ENCODE measurements at places on chromosomes 3 and 15. TPM values are rescaled to one million over a fixed set of nuclear protein-coding genes. Genes with fewer than 3 reads are reported as not detected.
A peak's percentile ranks its signal among the peaks of the same experiment; 100 is the strongest.

DNA sequence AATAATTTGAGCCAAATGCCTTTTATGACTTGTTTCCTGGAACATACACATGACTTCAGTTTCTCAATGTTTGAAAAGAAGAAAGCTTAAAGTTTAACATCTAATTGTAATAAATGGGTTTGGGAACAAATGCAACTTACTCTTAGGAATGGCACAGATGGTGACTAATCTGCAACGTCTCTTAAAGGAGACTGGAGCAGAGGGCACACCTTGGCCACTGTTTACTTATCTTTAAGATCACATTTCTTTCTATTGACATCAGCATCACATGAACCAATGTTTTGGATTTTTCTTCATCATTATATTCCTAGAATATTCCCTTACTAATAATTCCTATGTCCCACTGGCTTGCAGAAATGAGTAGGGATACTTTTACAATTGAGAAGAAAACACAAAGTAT, 229.5 kb downstream of the CHL1 start:
- no peak for DNase-seq

DNA sequence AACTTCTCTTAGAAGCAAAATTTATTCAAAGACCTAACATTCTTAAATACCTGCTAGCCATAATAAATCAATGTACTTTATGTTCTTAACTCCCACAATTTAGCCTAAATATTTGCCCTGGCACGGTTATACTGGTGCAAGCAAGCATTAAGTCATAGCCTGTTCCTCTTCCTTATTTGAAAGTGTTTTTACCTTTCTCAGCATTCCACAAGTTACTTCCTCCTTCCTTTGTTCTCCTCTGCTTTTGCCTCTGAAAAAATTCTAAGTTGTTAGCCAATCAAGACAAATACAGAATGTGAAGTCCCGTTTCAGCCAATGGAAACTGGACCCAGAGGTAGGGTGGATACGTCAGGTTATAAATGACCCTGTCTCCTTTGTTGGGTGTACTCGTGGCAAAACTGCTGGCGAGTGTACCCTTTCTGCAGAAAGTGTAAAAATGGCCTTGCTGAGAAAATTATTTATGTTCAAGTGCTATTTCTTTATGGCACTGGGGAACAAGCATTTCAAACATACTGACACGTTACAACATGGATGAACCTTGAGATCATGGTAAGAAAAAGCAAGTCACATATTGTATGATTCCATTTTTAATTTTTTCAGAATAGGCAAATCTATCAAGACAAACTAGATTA, 3.1 kb upstream of the TATDN2 start:
- no peak for DNase-seq

DNA sequence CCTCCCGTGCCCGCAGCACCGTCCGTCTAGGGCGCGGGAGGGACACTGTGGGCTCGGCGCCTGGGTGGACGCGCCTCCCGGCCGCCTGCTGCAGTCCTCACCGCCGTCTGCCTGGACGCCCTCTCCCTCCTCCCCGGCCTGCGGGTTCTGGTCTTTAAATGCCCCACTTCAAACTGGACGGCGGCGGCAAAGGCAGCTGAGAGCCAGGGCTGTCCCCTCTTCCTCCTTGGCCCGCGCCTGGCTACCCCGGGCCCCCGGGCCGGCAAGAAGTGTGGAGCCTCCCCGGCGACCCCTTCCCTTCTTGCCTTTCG, 426 bp downstream of the CBLB start:
- DNase-seq: peak; percentile 75

DNA sequence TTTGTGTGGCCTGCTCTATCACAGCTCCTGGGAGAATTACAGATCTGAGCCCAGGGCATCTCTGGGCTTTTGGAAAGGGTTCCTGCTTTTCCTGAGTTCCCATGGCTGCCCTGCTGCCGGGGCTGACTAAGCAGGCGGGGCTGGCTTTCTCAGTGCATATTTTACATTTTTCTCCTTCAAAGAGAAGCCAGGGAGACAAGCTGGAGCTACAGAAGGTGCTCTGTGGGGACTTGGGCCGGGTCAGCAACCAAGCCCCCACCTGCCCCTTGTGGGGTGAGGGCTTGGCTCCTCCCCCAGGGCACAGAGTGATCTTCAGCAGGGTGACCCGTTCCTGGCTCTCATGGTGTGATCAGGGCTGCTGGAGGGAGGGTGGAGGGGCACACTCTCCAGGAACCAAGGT, 17.4 kb downstream of the ABTB1 start:
- peak; percentile 87 for DNase-seq

DNA sequence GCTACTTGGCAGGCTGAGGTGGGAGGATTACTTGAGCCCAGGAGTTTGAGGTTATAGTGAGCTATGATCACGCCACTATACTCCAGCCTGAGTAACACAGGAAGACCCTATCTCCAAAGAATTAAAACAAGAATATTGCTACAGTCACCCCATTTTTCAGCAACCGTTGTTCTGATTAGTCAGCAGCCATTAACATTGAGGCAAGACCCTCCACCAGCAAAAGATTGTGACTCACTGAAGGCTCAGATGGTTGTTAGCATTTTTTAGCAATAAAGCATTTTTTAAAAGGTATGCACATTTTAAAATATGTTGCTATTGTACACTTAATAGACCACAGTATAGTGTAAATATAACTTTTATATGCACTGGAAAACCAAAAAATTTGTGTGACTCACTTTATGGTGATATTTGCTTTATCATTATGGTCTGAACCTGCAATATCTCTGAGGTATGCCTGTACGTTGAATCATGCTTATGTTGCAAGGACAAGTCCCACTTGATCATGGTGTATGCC, 492.6 kb downstream of the SQOR start:
- DNase-seq: peak; percentile 55

DNA sequence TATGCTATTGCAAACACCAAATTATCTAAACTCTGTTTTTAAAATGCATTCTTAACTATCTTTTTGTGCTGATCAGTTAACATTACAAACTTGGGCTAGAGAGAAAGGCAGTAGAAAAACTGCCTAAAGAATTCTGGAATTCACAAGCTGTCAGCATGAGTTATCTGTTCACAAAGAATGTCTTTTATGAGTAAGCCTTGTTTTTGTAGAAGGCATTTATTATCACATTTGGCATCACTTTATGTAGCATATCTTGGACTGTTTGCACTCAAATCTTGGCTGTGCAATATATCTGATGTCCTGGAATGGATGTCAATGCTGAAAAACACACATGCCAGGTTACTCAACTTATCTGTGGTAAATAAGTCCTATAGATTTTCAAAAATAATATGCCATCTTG, 15.5 kb upstream of the BCHE start:
- DNase-seq: no peak

DNA sequence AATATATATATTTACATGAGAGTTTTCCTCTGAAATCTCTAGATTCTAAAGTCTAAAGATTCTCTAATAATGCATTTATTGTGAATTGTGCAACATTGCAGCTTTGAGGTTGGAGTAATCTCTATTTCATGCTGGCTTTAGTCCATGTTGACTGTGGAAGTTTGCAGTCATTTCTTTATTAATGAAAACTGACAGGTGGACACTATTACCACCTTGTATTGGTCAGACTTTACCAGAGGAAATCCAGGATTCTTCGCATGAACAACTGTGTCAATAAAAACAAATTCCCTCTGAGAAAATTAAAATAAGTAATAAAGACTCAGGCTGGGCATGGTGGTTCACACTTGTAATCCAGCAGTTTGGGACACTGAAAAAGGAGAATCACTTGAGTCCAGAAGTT, 274.1 kb downstream of the SHQ1 start:
- DNase-seq: no peak

DNA sequence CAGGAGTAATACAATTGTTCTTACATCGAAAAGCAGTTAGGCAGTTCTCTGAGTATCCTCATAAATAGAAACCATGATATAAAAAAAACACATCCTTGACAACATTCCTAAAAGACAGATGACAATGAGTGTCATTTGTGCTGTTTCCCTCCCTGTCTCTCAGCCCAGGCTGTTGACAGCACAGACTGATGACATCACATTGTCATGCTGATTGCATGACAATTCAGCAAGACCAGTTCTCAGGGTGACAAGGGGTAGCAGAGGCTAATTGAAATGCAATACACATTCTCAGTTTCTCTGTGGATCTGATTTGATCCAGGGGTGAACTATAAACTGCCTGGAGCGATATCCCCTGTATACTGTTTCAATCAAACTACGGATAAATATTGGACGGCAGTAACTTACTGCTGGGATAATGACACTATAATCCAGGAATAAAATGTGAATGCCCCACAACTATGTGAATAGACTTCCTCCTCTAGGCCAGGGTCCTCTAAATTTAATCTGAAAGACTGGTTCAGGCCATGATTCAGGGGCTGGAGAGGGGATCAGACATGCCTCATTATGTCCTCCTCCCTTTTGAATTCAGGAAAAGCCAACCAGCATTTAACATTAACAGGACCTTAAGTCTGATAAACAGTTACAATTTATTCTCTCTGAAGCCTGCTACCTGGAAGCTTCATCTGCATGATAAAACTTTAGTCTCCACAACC, 16.7 kb upstream of the EIF1B start:
- DNase-seq: no peak

GRCh38 chr15:33671456-33671855, 296.8 kb upstream of the CHRM5 start:
- DNase-seq: no peak

DNA sequence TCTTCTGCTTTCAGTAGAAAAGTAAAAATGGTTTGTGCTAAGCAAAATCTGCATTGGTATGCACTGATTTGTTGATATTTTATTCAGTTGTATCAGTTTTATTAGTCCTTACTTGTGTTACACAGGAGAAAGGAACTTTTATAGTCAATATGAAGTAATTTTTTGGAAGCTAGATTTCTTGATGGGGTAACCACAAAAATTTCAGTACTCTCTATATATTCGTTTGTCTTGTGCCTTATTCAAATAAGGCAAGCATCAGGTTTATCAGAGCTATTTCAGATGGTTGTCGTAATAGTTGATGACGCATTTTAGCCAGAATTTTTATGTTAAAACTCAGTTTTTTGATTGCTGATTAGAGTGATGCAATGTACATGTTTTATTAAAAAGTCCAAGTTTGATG, 50.7 kb upstream of the NIPA1 start:
- no peak for DNase-seq

DNA sequence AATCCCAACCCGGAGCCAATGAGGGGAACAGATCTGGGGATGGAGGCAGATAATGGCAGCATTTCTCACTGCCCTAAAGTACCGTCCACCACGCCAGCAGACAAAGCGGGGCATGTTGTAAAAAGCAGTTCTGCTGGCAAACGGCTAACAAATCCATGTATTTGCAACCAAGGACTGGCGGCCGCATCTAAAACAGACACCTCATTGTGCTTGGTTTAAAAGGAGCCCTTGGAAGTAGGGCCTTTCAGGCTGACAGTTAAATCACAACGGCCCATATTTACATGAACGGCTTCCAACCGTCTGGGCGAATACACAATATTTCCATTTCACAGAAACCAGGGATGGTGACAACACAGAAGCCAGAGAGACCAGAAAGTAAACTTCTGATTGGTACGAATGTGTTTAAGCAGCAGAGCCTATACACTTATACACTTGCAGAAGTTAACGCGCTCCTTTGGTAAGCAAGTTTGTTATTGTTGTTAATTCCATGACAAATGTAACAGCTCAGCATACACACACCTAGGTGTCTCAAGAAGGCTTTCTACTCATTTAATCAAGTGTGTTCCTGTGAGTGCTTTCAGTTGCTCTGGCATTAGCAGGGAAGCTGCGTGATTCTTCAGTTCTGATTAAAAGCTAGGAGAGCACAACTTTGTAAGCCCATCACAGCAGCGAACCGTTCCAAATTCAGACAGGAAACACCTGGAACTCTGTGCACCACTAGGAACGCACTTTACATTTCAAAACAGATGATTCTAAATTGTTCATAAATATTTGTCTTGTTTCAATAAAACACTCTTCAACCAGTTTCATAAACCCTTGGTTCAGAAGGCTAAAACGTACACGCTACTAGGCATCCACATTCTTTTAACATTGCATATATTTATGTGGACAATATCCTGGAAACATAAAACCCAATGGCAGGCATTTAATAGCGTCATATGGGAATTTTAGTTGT, 112.9 kb downstream of the PDZRN3 start:
- DNase-seq: no peak

GRCh38 chr3:193418576-193419373, 40.2 kb upstream of the ATP13A5 start:
- DNase-seq: peak; percentile 31

DNA sequence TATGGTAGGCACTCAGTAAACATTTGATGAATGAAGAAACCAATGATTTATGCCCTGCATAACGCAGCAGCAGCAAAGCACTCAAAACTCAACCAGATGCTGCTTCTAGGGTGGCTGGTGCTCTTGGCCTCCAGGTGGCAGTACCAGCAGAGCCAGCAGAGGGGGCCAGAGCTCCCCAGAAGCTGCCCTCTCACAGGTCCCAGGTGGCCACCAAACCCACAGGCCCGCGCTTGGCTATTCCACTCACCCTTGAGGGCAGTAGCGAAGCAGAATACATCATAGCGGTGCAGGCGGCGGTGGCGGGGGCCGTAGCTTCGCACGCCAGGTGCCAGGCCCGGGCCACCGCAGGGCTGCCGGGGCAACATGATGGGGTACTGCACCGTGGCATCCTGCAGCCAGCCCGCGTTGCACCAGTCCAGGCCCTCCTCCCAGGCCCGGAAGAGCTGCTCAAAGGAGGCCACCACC, 16.6 kb downstream of the HAPLN3 start:
- peak; percentile 64 for DNase-seq

GRCh38 chr3:463252-464192, 267.0 kb downstream of the CHL1 start:
- DNase-seq: no peak

- DNase-seq: no peak
Observed at GRCh38 chr3:194206320-194206719, 70.4 kb downstream of the HES1 start.

DNA sequence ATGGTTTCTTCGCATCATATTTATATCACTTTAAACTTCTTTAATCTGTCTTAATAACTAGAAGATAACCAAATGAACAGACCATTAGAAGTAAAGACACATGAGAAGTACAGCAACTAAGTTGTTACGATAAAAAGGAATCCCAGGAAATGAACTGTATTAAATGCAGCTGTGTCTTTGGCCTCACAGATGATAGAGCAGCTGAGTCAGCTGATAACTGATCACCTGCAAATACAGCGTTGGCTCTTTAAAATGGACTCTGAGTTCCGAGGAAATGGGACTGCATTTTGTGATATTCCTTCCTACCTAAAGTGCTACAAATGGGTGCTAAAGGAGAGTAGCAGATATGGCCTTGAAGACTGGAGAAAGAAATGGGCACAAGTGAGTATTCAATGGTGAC, 121.0 kb upstream of the C15orf61 start:
- DNase-seq: no peak

GRCh38 chr15:42057799-42058646, 36.3 kb downstream of the PLA2G4D start:
- no peak for DNase-seq

Gene SERINC4
- total RNA-seq: not detected

Gene OXTR
- total RNA-seq: 0.03 TPM

Gene MORC1
- not detected for total RNA-seq

Gene STRIT1
- total RNA-seq: not detected

Gene PSTPIP1
- not detected for total RNA-seq

Gene CHRNA3
- not detected for total RNA-seq

Gene CLDN16
- total RNA-seq: not detected

Gene GATA2
- total RNA-seq: 2.6 TPM

Gene HIGD2B
- not detected for total RNA-seq

Gene ACAN
- 0.16 TPM for total RNA-seq

Gene TUSC7
- total RNA-seq: not detected

Gene AHSG
- total RNA-seq: not detected

Gene CFAP100
- total RNA-seq: not detected

Gene CPB1
- not detected for total RNA-seq

Data from MG63 (cell line).